GOT3 (cell line): ENCODE measurements at places on chromosomes 3 and 15.

DNA sequence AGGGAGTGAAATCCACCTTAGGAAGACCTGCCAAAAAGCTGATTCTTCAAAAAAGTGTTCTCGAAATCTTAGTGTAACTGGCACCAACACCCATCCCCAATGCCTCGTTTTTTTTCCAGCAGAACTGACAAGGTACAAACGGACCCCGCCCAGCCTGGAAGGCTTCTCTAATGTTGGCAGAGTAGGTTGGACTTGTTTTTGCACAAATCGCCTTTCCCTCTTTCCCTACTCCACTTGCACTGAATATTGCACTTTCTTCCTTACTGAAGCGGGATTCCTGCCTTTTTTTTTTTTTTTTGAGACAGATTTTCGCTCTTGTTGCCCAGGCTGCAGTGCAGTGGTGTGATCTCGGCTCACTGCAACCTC is 544 bp upstream of the TIMMDC1 start:
- DNase-seq = no peak

DNA sequence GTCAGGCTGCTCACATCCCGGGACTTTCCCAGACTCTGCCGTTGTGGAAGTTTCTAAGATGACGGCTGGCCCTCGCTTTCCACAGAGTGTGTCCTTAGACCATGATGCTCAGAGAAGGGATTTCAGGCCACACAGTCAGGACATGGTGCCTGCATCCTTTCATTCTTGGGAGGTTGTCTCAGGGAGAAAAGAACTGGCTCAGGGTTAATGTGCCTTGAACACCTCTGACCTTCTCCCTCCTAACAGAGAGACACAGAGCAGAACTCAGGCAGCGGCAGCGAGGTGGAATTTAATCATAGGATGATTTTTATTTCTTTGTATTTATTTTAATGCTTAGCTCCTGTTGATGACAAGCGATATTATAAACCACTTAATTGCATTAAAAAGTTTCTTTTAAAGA is 96.9 kb upstream of the ATP2B2 start:
- no peak for DNase-seq

DNA sequence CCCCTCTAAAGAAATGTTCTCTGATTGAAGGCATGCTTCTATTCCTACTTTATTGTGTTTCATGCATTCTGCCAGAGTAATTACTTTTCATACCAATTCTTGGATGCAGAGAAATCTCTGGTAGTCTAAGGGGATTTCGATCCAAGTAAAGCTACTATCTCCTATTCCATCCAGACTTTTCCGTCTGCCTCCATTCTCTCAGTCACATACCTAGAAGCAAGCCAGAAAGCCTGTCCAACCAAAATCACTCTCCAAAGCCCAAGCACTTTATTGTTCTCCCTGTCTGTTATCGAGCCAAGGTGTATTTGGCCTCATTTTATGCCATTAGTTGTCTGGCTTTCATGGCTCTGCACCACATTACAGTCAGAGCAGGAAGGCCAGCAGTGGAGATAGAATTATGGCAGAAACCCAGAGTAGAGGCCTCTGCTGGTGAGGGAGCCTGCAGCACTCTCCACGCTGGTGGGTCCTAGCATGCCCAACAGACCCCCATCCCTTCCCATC is 95.9 kb downstream of the SLC49A4 start:
- DNase-seq = no peak

GRCh38 chr3:30645077-30645476 is 38.7 kb downstream of the TGFBR2 start:
- no peak for DNase-seq

- no peak for DNase-seq
Measured at GRCh38 chr15:101566748-101567488, 77.4 kb upstream of the PCSK6 start.

DNA sequence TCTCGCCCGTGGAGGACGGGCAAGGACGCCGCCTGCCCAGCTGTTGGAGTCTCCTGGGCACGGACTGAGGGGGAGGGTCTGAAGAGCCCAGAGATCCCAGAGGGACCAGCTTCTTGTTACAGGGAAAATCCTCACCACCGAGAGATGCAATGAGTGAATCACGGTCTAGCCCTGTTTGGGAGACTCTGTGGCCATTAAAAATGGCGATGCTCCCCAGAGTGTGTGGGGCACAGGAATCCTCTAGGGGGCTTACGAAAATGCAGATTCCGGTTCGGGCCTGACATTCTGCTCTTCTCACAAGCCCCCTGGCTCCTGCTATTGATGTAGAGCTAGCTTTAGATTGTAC is 35.5 kb upstream of the EPHB3 start:
- DNase-seq = no peak
